ENCODE measurements at places on chromosomes 1 and 21. TPM values are rescaled to one million over a fixed set of nuclear protein-coding genes. Genes with fewer than 3 reads are reported as not detected.

The RNU1-2 gene
- polyA plus RNA-seq: not detected

The CFAP298 gene
- polyA plus RNA-seq: 26.6 TPM

The RHEX gene
- polyA plus RNA-seq: not detected

The CYP4A22 gene
- not detected for polyA plus RNA-seq

The CLEC20A gene
- polyA plus RNA-seq: not detected

The TRPM2 gene
- polyA plus RNA-seq: not detected

The TFF3 gene
- polyA plus RNA-seq: not detected

The RGS8 gene
- polyA plus RNA-seq: not detected

The ANGPTL1 gene
- 4.2 TPM for polyA plus RNA-seq

The CLDN17 gene
- not detected for polyA plus RNA-seq
